Fibroblast of skin of back (primary cell): ENCODE measurements at places on chromosomes 4 and X.

DNA sequence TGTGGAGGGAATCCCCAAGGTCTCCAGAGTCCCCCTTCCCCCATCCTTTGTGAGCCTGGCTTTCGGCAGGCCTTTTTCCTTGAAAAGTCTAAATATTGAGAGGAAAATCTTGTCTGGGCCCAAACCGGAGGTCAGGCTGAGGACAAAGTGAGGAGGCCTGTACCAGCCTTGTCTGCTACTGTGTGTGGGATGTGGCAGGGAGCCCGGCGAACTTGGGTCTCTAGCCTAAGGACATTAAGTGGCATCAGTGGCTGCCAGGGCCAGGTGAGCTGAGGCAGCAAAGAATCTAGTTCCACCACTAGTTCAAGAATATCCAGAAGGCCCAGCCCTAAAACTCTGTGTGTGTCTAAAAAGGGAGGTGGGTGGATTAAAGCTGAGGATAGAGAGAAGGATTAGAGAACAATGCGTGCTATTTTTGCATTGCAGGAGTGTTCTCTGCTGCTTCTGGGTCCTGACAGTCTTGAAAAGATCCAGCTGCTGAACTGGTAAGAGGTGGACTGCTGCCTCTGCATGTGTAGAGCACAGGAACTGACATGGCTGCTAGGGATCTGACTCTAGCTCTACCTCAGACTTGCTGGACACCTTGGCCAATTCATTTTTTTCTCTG is 1.2 kb upstream of the AMER1 start:
- DNase-seq = no peak

GRCh38 chr4:154466336-154466735 is 25.3 kb downstream of the DCHS2 start:
- no peak for DNase-seq

GRCh38 chr4:80045786-80046185 is 27.2 kb downstream of the ANTXR2 start:
- peak; percentile 12 for DNase-seq

DNA sequence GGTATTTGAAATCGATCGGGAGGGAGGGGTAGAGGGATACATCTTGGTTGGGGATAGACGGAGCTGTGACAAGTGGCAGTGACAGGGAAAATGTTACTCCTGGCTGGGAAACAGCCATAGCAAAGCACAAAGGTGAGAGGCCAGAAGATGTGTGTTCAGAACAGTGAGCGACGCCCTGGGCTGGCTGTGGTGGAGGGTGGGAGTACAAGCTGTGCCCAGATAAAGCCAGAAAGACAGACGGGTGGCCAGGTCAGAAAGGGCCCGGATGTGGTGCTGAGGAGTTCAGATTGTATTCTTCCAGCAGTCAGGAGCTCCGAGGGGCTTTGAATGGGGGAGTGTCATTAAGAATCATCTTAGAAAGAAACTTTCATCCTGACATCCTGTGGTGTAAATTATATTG is 27.9 kb downstream of the CCDC149 start:
- DNase-seq = no peak

- DNase-seq = peak; percentile 2
Observed at GRCh38 chr4:156252358-156252921, 298.8 kb upstream of the CTSO start.

DNA sequence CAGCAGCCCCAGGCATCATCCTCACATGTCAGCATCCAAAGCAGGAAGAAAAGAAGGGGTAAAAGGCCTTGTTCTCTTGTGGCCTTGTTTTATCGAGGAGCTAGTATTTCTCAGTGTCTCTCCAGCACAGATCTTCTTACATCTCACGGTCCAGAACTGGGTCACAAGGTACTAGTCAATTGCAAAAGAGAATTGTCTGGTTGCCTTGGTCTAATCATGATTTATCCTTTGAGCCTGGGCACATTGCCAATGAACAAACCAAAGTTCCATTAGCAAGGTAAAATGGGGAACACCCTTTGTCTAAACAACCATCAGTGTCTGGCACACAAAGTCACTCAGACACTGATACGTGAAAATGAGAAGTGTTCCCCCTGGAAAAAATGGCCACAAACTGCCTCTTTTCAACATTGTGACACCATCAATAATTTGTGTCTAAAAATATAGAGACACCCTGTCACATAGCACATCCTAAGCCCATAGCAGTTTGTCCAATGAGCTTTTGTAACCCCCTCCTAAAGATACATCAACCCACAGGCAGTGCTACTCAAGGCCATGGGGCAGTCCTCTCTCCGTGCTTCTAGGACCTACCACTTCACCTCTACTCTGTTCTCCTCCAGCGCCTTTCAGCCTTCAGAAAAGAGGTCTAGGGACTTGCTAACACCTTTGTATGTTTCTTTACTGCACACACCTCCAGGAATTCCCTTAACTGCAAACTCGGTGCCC is 534.4 kb downstream of the MID1IP1 start:
- DNase-seq = no peak

DNA sequence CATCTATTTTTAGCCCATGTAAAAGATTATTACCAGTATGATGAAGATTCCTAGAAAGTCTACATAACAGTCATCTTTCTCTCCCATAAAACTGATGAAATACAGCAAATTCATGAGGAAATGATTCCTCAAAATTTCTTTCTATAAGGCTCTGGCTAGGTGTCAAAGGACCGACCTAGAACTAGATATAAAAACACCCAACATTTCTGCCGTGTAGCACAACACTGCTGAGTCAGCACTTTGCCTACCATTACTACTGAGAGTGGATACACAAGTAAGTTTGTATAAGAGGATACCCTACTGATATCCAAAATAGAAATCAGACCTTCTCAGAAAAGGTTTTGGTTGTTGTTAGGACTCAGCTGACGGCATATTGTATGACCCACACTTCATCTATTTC is 24.7 kb downstream of the TMEM47 start:
- no peak for DNase-seq

DNA sequence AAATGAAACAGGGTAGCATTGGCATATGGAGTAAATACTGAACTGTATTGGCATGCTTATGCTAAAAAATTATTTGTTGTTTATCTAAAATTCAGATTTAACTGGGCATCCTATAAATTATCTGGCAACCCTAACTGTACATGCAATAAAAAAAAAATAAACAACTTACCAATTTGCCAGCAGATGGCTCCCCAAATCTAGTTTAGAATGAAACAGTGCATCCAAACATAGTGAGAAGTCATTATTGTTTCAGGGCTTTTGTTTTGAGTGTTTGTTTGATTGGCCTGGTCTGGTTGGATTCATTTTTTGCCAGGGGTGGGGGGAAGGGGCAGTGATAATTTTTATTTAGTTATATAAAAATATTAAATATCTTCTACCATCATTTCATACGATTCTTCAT is 12.8 kb upstream of the NSUN7 start:
- DNase-seq = peak; percentile 20
